Epithelial cell of proximal tubule (primary cell): ENCODE measurements at places on chromosomes 11 and 22.

- DNase-seq: no peak
Measured at GRCh38 chr22:30742291-30743256, 47.9 kb downstream of the OSBP2 start.

- no peak for DNase-seq
Measured at GRCh38 chr22:24507716-24508115, 12.6 kb downstream of the UPB1 start.

GRCh38 chr22:49553076-49553475, 274.6 kb downstream of the BRD1 start:
- no peak for DNase-seq

DNA sequence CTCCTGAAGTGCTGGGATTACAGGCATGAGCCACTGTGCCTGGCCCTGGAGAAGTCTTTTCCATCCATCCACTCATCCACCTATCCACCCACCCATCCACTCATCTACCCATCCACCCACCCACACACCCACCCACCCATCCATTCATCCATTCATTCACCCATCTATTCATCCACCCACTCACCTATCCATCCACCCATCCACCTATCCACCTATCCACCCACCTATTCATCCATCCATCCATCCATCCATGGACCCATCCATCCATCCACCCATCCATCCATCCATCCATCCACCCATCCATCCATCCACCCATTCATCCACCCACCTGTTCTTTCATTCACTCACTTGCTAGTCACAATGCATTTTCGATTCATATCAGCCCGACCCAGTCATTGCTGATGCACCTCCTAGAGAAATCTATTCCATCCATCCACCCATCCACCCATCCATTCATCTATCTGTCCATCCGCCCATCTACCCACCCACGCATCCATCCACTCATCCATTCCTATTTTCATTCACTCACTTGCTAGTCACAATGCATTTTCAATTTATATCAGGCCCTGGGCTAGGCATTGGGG, 17.7 kb upstream of the SUN2 start:
- DNase-seq: no peak

DNA sequence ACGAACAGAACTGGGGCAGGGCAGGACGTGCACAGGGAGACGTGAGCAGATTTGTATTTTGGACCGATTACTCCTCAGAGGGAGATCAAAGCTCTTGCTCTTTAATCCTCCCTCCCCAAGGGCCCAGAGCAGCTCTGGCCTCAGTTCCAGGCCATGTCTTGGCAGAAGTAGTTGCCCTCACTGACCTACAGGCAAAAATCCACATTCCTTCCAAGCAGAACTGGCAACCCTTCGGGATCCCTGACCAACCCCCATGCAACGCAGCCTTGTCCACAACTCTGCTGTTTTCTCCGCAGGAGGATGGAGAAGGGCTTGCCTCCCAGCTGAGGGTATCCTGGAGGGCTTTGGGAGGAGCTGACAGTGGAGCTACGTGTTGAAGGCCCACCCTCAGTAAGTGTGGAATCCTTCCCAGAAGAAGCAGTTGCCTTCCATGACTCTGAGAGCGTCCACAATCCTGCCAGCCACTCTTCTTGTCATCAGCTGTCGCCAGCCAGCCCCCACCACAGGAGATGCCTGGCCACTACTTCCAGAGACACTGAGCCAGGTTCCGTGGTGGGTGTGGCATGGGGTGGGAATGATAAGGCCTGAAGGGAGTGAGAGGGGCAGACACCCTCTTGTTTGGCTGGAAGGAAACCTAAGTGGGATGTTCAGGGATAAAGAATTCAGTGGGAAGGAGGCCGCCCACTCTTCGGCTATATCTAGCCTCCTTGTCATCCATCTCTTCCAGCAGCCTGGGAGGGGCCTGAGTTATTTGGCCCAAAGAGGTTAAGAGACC, 68.1 kb downstream of the PDE2A start:
- DNase-seq: no peak

DNA sequence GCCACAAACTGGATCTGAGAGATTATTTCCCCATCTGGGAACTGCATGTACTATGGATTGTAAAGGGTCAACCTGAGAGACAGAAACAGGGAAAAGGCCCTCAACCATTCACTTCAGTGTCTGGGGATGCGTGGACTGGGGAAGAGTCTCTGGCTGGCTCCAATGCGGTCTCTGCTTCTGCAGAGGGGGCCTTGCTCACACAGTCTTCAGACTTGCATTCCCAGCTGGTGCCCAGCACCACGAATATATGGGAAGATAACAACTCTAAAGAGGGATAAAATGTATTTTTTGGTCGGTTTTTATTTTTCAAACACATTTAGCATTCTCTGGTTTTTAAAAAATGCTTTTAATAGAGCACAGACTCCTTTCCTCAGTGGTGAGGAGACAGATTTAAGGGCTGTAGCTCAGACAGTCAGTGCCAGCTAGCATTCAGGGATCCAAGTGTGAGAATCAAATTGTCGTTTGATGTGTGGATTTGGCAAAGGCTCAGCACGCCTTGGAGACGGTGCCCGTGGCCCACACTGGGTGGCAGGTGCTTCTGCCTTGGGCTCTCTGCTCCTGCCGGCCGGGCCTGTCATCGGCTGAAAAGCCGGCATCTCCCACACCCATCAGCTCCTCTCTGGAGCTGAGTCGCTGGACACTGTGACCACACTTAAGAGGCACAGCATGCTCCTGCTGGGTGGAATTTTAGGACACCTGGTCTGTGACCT, 8.0 kb upstream of the EFCAB6 start:
- DNase-seq: no peak

DNA sequence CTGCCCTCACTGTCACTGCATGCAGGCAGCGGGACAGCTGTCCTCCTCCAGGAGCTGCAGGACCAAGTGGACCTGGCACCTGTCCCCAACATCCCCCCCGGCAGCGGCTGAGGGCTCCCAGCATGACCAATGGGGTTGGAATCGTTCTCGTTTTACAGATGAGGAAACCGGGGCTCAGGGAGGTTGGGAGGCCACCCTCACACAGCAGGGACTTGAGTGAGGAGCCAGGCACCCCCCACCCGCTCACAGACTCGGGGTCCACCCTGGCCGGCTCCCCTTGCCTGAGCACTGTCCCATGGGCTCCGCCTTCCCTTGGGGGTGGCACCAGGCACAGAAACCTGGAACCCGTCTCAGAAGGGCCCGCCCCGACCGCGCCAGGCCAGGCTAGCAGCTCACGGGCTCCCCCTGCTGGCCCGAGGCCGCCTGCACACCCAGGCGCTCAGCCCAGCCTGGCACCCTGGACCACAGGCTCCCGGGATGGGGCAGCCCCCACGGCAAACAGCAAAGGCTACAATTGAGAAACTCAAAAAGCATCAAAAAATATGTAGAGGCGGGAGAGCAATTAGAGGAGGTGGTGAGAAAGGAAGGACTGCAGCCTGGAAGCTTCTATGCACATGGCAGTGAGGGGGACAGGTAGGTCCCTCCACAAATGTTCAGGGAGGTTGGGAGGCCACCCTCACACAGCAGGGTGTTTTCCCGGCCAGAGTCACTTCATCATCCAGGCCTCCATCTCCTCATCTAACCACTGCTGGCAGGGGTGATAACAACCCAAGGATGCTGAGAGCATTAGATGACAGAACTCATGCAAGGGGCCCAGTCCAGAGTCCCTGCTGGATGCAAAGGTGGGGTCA, 12.8 kb downstream of the MACROD1 start:
- no peak for DNase-seq

DNA sequence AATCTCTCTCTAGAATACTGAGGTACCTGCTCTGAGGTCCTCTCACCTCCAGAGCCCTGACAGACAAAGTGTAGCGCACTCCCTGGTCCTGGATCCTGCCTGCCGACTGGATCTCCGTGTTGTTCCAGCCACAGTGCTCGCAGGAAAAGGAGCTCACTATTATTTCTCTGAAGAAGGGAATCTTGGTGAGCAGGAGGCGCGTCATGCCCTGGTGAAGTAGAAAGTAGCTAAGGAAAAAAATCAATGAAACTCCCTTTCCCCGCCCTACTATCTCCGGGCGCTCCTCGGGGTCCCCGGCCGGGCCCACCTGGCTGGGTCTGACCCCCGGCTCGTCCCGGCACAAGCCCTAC, 412 bp downstream of the ZPR1 start:
- DNase-seq: no peak

GRCh38 chr11:70883323-70883940, 368.9 kb downstream of the SHANK2 start:
- no peak for DNase-seq

GRCh38 chr11:1408346-1408745, 18.6 kb downstream of the BRSK2 start:
- DNase-seq: no peak

GRCh38 chr11:93842461-93842860, 8.0 kb downstream of the VSTM5 start:
- DNase-seq: peak; percentile 32

GRCh38 chr11:98979205-98979604, 41.5 kb upstream of the CNTN5 start:
- DNase-seq: no peak

- peak; percentile 52 for DNase-seq
Measured at GRCh38 chr11:15223318-15223717, 108.6 kb downstream of the INSC start.

DNA sequence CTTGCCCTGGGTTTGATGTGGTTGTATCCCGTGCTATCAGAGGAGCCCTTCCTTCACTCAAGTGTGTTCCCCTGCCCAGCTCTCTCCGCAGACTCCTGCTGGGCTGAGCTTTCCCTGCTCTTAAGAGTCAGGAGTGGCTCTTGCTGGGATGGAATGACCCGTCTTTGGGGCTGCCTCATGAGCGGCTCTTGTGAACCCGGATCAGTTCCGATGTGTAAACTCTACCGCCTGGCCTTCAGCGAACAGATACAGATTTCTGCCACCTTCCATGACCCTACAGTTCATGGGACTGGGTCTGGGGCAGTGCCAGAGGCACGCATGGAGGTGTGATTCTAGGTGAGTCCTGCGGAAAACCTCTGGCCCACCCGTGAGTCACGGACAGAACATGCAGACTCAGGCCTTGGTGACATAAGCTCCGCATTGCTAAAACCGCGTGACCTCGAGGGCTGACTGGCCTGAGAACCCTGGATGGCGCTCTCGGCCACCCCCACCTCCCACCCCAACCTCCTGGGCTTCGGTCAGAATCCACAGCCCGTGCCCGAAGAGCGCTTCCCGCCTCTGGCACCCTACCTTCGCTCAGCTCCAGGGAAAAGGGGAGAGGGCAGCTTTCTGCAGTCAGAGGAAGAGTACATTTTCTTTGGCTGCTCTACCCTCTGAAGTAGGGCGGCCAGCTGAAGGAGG, 1.3 kb upstream of the ZBTB16 start:
- no peak for DNase-seq

- no peak for DNase-seq
Measured at GRCh38 chr11:63375434-63375833, 5.8 kb downstream of the SLC22A9 start.

DNA sequence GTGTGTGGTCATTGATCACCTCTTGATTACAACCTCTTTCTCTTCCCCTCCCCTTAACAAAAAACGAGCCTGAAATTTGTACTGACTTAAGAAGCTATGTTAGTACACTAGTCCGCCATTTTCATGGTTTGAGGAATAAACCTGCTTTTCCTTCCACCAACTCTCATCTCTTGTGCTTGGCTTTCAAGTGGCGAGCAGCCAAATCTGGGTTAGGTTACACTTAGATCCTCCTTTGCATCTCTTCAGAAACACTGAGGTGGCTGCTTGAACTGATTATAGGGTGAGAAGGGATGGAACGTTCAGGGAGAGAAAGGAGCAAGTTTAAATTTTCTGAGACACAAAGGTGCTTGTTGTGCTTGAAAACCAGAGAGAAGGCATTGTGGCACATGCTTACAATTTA, 2171.4 kb downstream of the LRRC4C start:
- DNase-seq: no peak

GRCh38 chr11:19988598-19988997, 171.7 kb downstream of the DBX1 start:
- no peak for DNase-seq

GRCh38 chr22:27206374-27207133, 549.2 kb downstream of the MIAT start:
- no peak for DNase-seq

DNA sequence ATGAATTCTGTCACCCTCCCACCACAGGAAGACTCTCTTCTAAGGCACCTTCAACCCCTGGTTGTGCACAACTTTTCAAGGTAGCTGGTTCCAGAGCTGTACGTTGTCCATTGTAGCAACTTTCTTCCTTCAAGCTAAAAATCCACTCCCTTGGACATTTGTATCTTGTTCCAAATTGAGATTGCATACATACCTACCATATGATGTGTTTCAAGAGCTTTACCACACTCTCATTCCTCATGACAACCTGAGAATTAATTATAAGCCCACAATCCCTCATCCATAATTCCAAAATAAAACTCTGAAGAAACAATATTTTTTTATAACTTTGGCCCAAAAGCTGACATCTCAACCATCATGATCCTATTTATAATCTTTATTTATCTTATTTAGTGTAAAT, 3.0 kb downstream of the OR52W1 start:
- no peak for DNase-seq

- DNase-seq: no peak
Measured at GRCh38 chr22:37906364-37907008, 389 bp downstream of the MICALL1 start.

DNA sequence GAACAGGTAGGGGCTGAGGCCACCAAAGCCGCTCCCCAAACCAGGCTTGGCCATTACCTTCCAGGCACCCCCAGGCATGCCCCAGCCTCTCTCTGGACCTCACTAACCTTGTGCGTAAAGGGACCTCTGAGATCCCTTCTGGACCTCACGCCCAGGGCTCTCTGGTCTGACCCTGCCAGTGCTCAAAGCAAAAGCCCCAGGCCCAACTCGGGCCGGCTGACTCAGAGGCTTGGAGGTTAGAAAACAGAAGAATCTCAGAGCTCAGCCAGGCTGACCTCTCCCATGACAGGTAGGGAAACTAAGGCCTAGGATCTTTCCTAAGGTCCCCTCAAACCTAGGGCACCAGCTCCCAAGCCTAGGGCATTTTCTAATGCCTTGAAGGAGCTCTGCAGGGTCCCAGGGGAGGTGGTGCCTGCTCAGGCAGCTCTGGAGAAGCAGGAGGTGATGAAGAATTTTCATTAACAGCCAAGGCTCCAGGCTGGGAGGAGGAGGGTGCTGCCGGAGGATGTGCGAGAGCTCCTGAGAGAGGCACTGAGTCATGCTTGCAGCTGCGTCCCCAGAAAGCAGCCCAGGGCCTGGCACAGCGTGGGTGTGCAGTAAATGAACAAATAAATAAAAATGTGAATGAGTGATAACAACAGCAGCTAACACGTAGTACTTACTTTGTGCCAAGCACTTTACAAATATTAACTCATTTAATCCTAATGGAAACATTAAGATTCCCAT, 25.6 kb downstream of the ARRB1 start:
- DNase-seq: no peak

- DNase-seq: no peak
Measured at GRCh38 chr11:19574916-19575315, 137.7 kb upstream of the NAV2 start.

- no peak for DNase-seq
Measured at GRCh38 chr22:45006111-45006963, 3.5 kb downstream of the PHF21B start.

GRCh38 chr11:104918113-104918824, 20.0 kb upstream of the CASP12 start:
- DNase-seq: no peak
